ENCODE measurements at places on chromosomes 1 and 21. TPM values are rescaled to one million over a fixed set of nuclear protein-coding genes. Genes with fewer than 3 reads are reported as not detected.
A peak's percentile ranks its signal among the peaks of the same experiment; 100 is the strongest.

GRCh38 chr1:15618077-15618654, 908 bp downstream of the DDI2 start:
- DNase-seq = no peak

- DNase-seq = no peak
Observed at GRCh38 chr21:14602382-14602958, 56.4 kb upstream of the SAMSN1 start.

Gene NR1I3
- not detected for total RNA-seq

DNA sequence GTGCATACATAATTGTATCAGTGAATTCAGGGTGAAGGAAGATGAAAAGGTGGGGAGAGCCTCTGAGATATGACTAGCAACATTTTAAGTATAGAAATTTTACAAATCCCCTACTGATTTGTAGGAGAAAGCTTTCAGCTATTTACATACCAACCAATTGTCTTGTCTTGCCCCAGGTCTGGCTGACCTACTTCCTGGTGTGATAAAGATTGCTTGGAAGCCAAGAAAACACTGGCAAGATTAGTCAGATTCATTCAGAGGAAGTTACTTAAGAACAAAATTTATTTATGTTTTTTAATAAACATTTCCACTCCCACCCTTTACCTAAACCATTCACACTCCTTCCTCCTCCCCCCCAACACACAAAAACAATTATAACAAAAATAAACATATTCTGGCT, 17.5 kb downstream of the PTGS2 start:
- no peak for DNase-seq

Gene LRRC71
- total RNA-seq = not detected

Gene ARF1
- total RNA-seq = 313 TPM

Gene KLF17
- total RNA-seq = not detected

Gene BSND
- 0.05 TPM for total RNA-seq

GRCh38 chr21:44780767-44781459, 20.7 kb downstream of the UBE2G2 start:
- no peak for DNase-seq

Gene TARS2
- 33.7 TPM for total RNA-seq

- DNase-seq = no peak
Observed at GRCh38 chr21:43644609-43645008, 14.7 kb downstream of the HSF2BP start.

DNA sequence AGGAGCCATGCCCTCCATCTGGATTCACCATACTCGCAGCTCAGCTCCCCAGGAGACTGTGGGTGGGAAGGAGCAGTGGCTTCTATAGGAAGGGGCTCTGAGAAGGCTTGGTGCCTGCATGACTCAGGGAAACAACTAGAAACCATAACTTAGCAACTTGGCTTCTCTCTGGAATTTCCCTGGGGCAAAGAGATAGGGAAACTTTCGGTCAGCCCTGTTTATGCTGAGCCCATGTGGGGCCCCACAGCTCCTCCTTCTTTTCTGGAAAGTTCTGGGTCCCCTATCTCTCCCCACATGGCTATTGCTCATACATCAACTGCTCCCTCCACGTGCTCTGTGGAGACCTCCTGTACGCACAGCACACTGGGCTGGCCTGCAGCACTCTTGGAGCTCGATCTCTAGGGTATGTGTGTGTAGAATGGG, 39.3 kb downstream of the PLEKHA6 start:
- DNase-seq = no peak

DNA sequence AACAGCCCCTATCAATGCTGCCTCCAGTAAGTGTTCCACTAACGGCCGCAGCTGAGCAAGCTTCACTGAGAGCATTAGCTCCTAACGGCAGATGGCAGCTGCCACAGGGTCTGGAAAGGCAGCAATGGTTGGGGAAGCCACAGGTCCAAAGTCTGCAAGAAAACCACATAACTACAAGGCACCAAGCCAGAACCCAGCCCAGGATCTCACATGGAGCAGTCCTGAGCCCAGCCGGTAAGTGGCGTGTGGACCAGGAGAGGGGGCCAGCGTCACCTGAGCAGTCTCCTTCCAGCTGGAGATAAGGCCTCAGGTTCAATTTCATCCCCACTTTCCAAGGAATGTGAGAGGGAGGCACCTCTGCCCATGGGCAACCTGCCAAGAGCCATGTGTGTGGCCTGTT, 13.2 kb downstream of the SYT2 start:
- DNase-seq = no peak

DNA sequence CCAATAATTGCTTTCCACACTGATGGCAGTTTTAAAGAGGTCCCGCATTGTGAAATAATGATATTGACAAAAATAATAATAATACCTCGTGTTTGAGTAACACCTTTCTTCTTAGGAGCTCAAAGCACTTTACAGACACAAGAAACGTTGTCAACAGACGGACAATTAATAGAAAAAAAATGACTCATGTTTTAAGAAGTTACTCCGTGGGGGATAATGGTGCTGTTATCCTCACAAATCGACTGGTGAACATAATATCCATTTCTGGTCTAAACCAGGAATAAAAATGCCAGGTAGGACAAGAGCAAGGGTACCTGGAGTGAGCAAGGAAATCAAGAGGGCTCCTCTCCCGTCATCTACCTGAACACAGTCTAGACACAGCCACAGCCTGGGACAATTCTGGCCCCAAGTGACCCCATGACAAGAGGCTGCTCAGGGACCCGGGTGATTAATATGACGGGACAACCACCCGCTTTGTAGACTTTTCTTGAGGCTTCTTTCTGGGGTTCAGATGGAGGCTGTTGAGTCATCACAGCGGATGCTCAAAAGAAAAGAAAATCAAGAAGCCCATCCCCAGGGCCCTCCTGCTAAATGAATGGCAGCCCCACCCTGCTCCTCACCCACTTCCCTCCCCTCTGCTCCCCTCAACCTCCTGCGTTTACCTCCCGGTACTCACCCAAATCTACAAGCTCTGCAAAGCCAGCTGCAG, 146.2 kb upstream of the IRF2BP2 start:
- DNase-seq = peak; percentile 42

Gene CYP4Z1
- total RNA-seq = not detected

Gene MYBPH
- total RNA-seq = not detected

GRCh38 chr1:159916242-159917051, 8.9 kb downstream of the TAGLN2 start:
- DNase-seq = no peak

Gene TRIM58
- 0.74 TPM for total RNA-seq

- peak; percentile 25 for DNase-seq
Observed at GRCh38 chr1:180953291-180954004, 40.8 kb downstream of the KIAA1614 start.

DNA sequence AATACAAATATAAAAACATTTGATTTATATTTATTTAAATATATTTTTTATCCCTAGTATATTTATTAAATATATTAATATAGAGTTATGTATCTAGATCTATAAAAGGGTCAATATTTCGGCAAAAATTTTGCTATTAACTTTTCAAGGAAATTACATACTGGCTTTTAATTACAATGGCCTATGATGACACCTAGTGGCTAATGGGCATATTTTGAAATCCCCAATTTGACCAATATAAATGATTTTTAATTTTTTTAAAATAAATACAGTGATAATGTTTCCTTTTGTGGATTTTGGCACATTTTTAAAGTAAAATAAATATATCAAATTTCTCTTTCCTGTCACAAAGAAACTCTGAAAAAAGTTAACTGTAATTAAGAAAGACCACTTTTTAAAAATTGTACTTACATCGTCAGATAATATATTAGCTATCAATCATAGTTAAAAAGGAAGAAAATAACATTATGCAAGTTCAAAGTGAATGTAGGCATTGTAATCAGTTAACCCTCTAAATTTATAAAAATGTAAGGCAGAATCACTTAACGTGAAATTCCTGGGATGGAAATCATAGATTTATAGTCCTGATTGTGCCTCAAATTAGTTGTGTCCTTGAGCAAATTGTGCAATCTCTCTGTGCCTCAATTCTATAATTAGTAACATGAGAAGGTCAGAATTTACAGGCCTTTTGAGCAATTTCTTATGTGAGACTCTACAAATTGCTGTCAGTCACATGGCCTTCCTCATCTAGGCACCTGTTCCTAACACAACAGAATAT, 25.6 kb upstream of the RGS13 start:
- no peak for DNase-seq

GRCh38 chr1:31387612-31388011, 14.7 kb upstream of the FABP3 start:
- no peak for DNase-seq

- no peak for DNase-seq
Observed at GRCh38 chr1:199010933-199011332, 372.1 kb downstream of the PTPRC start.

Gene GJC2
- 4.4 TPM for total RNA-seq

DNA sequence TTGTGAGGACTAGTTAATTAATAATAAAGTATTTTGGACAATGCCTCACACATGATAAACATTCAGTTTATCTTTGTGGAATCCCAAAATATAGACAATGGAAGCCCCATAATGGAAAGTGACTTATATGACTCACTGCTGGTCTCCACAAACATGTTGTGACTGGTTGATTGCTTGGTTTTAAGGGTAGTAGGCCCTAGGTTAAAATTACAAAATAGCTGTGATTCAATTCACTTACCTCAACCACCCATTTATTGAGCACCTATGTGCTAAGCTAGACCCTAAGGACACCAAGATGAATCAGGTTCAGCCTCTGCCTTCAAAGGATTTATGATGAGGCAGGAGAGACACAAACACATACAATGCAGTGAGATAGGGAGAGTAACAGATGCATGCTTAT, 42.4 kb downstream of the KANK4 start:
- DNase-seq = no peak

Gene ATP1A2
- total RNA-seq = not detected

DNA sequence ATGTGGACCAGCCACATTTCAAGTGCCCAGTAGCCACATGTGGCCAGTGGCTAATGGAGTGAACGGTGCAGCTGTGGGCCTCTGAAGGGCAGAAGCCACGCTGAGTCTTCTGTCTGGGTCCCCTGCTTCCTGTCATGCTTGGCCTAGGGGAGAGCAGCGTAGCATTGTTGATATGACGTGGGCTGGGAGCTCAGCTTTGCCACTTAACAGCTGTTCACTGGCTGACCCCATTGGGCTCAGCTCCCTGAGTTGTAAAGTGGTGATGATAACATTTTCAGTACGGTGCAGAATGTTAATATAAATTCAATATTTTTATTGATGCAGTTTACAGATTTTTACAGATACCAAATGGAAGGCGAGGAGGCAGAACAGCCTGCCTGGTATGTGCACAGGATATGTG, 4.5 kb downstream of the PODN start:
- DNase-seq = no peak

GRCh38 chr1:37176269-37176668, 142.0 kb upstream of the GRIK3 start:
- DNase-seq = no peak

DNA sequence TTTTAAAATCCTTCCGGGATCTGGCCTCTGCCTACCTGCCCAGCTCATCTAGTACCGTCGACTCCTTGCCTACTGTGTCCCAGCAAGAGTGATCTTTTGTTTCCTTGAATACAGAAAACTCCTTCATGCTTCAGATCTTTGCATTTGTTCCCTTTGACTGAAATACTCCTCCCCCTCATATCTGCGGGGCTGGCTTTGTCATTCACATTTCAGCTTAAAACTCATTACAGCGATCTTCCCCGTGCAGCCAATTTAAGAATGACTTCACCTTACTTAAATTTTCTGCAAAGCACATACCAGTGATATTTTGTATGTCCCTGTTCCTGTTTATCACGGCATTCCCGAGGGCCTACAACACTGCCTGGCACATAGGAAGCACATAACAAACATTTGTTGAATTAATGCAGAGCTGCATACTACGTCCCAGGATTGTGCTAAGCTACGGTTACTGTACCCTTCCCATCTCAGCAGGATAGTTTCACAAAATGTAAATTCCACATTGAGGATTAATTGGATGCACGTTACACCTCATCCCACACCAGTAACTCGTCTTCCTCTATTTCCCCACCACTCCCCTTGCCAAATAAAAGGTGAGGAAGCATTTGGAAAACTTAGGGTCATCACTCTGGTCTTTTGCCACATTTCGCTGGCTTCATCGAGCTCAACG, 837 bp upstream of the DESI2 start:
- no peak for DNase-seq

DNA sequence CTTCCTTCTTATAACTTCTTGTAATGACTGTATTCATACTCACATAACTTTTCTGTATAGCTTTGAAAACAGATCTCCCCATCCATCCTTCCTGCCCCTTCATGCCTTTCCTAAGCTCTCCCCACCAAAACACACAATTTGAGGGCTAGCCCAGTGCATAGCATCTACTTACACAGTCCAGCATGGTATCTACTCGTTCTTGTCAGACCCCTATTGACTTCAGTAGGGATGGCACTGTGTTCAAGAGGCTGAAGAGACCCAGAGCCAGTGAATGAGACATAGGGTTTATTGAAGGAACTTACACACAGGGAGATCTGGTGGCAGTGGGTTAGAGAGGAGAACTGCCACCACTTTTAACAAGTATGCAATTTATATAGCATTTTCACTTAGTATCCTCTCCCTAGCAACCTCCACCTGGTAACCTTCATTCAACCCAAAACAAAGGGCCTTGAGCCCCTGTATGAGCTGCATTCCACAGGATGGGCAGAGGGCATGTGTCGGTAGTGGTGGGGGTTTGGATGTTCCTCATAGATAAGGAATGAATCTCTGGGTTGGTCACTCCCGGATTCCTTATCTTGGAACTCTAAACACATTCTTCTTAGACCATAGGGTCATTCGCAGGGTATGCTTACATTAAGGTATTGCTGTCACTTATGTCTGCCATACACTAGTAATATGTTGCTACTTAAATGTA, 64.9 kb upstream of the GNG12 start:
- no peak for DNase-seq

Gene ZNF683
- total RNA-seq = 26.6 TPM

- peak; percentile 88 for DNase-seq
Observed at GRCh38 chr21:45152265-45152746, 77.9 kb downstream of the ADARB1 start.

DNA sequence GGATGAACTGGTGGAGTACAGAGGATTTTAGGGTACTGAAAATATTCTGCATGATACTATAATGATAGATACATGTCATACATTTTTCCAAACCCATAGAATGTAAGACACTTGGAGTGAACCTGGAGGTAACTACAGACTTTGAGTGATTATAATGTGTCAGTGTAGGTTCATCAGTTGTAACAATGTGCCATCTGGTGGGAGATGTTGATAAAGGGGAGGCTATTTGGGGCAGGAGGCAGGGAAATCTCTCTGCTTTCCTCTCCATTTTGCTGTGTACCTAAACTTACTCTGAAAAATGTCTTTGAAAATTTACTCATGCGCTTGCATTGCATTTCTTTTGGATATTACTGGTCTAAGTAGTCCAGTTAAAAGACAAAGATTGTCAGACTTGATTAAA, 35.2 kb downstream of the PTBP2 start:
- DNase-seq = no peak

DNA sequence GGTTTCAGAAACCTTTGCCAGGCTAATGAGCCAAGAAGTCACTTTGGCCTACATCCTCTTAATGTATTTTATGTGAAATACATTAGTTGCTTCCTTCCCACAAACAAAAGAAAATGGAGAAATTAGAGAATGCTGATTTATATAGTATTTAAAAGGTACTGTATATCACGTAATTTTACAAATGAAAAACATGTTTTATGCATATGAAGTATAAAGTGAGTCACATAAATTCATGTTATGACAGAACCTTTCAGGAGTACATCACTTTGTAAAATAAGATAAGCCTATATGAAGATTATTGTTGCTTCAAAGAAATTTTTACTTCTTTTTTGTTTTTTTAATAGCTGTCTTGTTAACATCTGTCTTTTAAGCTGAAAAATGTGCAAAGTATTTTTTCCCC, 4.6 kb downstream of the DR1 start:
- DNase-seq = no peak

Gene PDE4B
- 21.4 TPM for total RNA-seq

All from activated CD8-positive, alpha-beta T cell treated with anti-CD3 and anti-CD28 coated beads, Interleukin-2, amount 10 ng/mL, durations not matched to agents 7 days and 5 days (primary cell).